H7 (cell line): ENCODE measurements at places on chromosomes 7 and 10.
A peak's percentile ranks its signal among the peaks of the same experiment; 100 is the strongest.

DNA sequence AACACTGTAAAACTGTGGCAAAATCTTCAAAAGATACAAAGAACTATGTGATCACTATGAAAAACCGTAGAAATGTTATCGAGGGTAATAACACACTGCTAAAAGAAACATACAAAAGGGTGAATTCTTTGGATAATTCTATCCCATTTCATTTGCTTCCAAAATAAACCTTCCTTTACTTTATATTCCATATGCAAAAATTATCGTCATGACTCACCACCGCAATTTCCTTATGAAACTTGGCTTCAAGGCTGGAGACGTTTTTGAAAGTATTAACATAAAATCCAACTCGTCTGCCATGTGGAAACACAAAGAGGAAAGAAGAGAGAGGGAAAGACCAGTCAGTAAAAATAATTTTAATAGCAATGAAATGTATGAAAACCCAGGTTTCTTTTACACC is 165.2 kb downstream of the AMPH start:
- no peak for DNase-seq

DNA sequence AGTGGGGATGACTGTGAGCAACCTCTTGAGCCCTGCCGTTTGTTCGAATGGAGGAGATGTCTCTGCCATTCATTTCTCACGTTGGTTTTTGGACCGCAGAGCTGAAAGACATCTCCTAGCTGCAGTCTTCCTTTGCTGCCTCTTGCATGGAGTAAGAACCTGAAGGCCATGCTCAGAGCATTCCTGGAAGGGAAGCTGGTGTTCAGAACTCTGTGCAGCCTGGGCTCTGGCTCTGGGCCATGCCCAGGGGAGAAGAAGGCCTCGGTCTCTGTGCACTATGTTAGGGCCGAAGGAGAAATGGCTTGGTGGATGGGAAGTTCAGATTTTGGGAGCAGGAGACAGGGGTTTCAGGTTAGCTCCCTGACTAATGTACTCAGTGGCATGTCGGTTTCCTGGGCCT is 22.9 kb downstream of the SFTPD start:
- DNase-seq = no peak

DNA sequence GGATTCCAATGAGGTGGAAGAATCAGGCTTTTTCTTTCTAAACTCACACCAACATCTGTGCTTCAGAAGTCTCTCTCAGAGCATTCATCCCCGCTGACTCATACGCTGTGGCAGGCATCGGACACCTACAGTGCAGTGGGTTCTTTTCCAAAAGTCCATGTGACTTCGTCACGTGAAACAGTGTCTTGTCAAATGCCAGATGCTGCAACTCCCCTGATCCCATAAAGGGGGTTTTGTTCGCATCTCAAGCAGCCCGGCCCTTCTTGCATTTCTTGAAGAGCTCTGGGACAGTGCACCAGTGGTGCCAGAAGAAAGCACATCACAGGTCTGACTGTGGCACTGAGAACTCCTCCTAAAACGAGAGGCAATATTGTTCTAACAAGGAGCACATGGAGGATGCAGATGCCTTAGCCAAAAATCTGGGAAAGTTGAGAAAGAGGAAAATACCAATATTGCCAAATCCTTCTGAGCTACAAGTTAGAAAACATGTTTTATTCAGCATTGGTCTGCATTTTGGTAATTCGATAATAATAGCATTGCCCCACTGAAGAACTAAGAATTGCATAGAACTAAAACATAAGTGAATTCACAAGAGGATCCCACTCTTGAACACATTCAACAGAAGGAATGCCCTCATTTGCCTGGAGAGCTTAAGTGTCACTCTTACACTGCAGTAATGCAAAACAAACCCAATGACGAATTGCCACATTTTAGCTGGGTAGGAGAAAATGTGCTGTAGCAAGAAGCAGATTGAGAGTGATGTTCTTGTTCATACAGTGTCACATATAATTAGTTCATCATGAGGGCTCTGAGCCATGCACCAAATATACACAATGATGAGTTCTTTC is 204.4 kb downstream of the CXCL12 start:
- DNase-seq = no peak

DNA sequence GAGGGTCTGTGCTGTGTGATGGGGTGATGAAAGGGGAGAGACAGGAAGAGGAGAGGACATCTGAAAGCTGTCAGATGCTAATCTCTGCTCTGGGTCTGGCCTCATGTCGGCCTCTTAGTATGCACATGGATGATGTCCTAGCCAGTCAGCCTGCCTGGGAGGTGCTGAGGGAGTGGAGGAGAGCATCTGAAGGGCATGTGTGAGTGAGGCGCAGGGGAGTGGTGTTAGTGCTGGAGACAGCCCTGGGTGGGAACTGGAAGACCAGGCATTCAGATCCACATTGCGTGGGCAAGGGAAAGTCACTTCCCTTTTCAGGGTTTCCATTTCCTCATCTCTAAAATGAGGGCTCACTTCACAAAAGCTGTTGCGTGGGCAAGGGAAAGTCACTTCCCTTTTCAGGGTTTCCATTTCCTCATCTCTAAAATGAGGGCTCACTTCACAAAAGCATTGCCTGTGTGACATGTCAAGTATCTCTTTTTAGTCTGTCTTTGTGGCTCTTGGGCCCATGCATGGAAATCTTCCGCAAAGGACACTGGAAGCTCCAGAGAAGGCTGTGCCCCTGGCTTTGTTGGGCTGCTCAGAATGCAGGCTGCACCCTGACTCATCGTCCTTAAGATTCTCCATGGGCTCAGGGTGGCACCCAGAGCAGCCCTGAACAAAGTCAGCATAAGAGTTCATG is 10.0 kb downstream of the SFTPD start:
- DNase-seq = no peak

- peak; percentile 74 for DNase-seq
Observed at GRCh38 chr7:4144172-4144701, 537.9 kb upstream of the FOXK1 start.

DNA sequence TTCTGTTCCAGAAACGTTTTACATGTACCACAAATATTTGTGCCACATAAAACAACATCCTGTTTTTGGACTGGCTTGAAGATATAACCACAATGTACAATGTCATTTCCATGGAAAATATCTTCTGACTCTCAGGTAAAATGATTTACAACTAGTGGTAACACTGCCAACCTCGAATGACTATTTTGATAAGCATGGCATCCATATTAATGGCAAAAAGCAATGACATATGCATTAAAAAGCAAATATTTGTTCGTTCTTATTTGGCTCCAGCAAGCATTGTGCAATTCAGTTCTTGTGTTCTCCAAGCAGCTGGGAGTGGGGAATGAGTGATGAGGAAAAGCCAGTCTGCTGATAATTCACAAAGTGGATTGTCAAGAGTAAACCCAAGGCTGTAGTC is 289.0 kb downstream of the PLXDC2 start:
- no peak for DNase-seq
